ENCODE measurements at places on chromosomes 7 and 10.

DNA sequence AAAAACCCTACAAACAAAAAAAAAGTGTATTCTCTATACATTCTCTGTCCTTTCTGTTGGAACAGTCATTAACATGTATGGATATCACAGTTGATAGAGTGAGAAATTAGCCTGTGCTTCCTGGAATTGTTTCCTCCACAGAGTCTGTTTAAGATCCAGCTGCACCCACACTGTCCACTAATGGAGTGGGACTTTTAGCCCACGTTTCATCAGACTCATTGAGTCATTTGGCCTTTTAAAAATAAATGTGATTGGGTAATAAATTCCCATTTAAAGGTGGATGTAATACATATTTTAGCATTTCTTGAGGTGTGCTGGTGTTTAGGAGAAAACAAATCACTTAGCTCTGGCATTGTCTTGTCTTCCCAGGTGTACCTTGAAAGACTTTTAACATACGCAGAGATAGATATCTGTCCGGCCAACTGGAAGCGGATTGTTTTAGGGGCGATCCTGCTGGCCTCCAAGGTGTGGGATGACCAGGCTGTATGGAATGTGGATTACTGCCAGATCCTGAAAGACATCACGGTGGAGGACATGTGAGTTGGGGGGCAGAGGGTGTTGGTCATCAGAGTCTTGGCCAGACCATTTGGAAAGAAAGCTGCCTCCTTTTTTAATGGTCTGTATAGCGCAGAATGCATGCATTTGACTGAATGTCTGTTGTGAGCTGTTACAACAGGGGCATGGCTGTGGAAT, 52.3 kb upstream of the GJD4 start:
- DNase-seq = no peak

DNA sequence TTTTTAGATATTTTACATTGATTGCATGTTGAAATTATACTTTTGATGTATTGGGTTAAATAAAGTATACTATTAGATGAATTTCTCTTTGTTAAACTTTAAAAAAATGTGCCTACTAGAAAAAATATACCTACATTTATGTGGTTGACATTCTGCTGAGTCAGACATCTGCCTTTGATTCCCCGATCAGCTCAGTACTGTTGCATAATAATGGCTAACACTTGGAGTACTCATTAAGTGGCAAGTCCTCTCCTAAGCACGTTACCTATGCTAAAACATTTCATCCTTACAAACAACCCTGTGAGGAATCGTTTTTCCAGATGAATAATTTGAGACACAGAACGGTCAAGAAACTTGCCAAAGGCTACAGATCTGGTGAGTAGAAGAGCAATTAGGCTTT, 14.0 kb upstream of the SEM1 start:
- DNase-seq = no peak

DNA sequence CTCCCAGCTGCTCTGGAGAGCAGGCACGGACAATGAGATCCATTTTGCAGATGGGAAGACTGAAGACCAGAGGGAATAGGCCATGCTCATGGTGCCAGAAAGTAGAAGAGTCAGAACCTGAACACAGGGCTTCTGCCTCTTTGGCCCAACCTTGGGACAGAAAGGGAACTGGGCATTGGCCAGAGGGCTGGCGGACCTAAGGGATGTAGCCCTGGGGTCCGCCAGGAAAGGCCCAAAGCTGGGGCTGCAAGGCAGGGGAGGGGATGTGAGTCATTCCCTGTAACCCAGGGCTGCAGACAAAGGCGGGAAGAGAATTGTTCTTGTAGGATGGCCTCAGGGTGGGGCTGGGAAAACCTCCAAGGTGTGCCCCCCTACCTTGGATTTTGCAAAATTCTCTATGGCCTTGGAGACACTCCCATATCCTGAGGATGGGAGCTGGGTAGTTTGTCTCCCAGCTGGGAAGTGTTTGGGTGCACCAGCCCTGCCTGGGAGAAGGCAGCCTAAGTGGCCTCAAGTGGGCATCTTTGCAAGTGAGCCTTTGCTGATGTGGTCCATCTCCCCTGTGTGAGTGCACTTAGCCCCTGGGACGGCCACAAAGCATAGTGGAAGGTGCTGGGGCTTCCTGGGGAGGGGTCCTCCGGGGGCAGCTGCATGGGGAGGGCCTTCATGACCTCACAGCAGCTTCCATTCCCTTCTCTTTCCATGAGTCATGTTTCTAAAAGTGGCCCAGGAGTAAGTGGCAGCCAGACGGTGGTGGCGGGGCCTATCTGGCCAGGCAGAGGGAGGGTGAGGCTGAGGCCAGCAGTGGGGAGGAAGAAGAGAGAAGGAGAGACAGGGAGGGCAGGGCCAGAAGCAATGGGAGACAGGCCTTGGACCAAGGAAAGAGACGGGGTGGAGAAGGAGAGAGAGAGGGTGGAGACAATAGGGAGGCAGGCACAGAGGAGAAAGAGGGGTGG, 9.2 kb downstream of the AQP1 start:
- DNase-seq = no peak

GRCh38 chr10:73054286-73054685, 42.4 kb downstream of the P4HA1 start:
- DNase-seq = no peak

- DNase-seq = no peak
Observed at GRCh38 chr7:81507221-81507620, 262.6 kb downstream of the HGF start.

DNA sequence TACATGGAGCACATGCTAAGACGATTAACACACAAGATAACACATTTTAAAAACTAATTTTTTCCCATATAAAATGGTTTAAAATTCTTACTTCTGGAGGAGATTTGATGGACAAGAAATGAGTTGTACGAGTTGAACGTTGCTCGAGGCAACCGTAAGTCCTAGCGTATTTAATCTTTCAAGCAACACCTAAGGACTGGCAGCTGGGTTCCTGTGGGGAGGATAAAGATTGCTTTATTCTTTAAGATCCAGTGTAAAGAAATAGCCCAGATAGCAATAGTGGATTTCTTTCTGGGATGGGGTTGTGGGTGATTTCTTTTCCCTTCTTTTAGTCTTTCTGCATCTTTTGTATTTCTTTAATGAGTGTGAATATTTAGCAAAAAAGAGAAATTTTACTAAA, 9.8 kb downstream of the TBXAS1 start:
- no peak for DNase-seq

DNA sequence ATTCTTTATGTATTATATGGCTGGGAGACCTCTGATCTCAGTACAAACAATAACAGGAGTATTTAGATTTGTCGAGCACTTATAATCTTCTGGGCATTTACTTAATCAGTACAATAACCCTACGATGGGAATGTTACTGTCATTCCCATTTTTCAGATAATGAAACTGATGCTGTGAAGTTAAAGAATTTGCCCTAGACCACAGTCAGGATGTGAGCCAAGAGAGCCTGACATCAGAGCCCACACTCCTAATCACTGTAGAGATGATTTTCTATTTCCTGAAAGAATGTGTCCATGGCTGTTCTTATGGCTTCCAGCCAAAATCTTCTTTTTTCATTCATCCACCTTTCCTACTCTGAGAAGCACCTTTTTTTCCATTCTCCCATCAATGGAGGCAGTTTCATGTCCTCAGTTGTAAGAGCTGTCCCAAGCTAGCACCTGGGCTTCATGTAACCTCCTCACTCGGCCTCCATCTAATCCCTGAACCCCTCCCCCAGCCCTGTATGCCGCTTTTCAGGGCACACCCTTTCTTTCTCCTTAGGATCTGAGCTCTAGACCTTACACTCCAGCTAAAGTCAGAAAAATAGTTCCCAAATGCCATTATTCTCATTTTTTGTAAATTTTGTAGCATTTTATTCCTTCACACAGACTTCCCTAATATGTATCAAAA, 12.2 kb upstream of the CAV1 start:
- no peak for DNase-seq

DNA sequence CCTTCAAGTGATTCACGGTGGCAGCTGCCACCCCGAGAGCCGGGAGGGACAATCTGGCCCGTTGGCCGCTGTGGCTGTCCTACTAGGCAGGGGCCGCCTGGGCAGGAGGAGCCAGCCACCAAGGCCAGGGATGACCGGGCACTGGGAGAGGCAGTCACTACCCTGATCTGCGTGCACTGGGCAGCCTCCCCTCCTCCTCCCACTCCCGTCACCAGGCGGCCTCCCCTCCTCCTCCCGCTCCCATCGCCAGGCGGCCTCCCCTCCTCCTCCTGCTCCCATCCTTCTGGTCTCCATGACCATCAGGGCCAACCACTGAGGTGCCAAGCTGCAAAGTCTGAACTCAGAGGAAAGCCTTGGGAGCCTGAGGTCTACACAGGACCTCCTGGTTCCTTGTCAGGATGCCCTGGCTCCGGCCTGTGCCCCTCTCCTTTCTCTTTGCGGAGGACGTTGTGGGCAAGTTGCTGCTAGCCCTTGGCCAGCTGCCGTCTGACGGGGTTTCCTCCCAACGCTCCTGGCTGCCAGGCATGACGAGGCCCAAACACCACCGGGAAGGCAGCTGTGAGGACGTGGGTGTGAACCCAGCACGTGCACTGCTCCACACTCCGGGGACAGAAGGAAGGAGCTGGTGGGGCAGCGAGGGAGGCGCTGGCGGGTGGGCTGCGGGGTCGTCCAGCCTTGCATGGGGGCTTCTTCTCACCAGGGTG, 131.1 kb downstream of the WDR37 start:
- no peak for DNase-seq

DNA sequence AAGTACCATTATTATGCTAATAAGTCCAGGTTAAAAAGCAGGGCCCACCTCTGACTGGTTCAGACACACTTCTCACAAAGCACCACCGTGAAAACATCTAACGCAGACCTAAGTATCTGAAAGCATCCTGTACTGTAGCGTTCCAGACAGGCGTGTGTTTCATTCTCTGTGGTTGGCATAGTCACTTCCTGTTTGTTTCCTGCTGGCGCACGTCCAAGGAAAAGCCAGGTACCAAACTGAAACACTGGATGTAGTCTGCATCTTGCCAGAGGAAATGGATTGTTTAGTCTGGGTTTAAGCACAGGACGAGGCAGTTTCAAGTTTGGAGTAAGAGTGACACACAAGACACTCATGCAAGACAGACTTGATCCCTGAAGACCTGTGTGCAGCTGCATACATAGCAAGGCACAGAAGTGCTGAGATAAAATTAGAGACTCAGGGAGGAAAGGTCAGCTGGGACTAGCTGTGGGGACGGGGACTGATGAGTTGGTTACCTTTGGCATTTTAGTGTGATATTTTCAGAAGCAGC, 23.3 kb downstream of the BPGM start:
- peak; percentile 45 for DNase-seq

DNA sequence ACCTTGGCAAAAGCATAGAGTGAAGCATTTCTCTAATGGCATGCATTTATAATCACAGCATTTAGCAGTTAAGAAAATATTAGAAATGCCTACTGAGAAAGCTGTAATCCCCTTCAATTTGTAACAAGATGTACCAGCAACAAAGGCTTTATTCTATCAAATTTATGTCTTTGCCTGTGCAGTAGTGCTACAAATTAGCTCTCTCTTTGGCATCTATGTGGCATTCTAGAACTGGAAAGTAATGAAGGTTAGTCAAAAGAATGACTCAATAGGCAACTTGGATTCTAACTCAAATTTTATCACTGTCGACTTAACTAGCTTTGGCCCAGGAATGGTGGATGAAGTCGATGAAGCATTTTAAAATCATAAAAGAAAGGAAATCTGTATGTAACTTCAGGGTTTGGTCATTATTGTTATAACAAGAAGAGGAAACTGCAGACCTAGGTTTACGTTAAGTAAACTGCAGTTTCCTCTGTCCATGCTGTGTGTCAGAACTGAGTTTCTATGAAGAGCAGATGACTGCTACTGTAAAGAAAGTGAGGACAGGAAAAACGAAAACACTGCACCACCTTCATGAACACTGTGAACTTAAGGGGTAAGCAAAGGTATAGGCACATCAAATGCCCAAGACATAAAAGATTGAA, 140.0 kb downstream of the RAPGEF5 start:
- no peak for DNase-seq

GRCh38 chr10:84715911-84716310, 387.5 kb downstream of the CCSER2 start:
- no peak for DNase-seq

GRCh38 chr10:93152136-93152535, 78.4 kb downstream of the CYP26A1 start:
- DNase-seq = no peak

DNA sequence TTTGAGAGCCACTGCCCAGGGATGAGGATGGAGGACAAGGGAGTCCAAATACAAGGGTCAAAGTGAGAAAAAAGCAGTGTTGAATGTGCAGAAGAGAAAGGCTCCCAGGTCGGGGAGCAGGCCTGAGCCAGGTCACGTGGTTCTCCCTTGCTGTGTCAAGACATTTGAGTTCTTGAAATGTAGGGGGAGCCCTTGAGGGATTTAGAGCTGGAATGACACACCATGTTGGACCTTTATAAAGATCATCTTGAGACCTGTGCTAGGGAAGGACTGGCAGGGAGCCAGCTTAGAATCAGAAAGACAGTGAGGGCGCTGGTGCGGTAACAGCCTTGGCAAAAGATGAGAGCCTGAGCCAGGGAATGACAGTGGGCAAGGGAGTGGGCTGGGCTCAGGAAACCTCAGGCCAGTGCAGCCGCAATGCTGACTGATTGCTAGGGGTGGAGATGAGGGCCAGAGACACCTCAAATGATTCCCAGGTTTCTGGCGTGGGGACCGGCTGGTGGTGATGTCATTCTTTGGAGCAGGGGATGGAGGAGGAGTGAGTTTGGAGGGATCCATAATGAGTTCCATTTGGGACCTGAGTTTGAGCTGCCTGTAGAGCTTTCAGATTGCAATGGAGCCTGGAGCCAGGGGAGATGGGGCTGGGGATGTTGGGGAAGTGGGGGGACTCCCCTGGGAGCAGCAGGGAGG, 120.1 kb downstream of the PTPN20 start:
- DNase-seq = no peak

- no peak for DNase-seq
Observed at GRCh38 chr10:71351628-71352319, 32.7 kb downstream of the SLC29A3 start.

GRCh38 chr7:101597941-101598340, 31.2 kb downstream of the MYL10 start:
- no peak for DNase-seq

DNA sequence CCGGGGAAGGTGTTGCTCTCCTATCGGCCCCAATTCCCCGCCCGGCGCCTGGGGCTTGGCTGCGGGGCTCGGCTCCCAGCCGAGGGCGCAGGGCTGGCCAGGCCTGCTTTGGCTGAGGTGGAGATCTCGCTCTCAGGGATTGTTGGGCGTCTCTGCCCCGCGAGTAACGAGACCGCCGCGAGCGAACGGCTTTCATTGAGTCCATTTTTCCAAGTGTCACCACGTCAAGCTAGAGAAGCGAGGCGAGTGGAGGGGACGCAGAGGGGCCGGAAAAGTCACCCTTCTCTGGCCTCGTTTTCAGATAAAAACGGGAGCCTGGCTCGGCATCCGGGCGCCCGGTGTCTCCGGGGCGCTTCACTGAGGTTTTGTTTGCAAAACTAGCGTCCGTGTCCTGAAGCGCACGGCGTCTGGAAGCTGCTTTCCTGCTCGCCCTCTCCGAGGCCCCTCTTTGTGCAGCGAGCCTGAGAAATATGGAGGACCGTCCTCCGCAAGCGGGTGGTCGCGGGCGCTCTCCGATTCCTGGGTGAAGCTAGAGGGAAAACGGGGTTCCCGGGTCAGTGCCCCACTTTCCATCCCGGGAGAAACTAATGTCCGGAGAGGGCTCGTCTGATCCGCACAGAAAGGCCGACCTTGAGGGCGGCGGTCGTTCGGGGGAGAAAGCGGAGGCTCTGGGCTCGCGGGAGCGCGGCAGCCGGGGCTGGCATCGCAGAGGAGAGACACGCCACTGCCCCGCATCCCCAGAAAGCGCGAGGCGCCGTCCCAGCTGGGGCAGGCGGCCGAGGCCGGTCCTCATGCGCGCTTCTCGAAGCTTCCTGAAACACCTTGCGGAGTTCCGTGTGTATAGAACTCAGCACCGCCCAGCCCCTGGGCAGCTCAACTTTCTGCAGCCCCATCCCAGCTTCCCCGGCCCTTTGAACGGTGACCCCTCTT, 3.5 kb upstream of the EN2 start:
- DNase-seq = no peak

GRCh38 chr7:75943864-75944263, 28.9 kb downstream of the POR start:
- no peak for DNase-seq

All from NCI-H1417 treated with DMSO at 0.1 percent for 48 hours (cell line).